ENCODE measurements at places on chromosomes 4 and X.

GRCh38 chr4:94244087-94244828 is 36.6 kb downstream of the SMARCAD1 start:
- DNase-seq = no peak

DNA sequence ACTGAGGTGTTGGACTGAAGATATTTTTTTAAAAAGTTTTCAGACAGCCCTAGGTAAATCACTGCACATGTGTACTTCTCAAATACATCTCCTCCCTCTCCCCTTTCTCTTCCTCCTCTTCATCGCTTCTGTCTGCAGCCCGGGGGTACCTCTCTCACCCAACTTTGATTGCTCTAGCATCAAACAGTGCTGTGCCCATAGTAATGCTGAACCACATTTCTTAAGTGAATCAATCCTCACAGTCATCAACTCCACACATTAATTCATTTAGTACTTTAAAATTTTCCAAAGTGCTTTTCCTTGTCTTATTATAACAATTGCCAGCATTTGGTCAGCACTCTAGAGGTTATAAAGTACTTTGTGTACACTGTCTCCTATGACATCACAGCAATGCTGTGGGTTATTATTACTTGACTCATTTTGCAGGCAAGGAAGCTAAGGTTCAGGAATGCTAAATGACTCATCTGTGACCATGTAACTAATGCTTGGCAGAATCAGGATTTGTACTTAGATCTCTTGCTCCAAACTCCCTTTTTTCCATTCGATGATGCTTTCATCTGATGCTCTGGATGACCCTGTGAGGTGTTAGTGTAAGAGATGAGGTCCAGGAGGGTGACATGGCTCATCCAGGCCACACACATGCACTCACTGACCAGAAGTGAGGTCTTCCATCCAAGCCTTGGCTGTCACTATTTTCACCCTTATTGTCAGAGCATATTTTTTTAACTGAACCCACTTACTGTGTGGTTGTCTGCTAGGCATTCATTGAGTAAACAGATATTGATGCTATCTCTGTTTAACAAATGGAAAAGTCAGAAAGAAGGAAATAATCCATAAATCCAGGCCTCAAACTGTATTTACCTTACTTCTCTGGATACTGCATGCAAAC is 58.8 kb downstream of the RHOH start:
- no peak for DNase-seq

DNA sequence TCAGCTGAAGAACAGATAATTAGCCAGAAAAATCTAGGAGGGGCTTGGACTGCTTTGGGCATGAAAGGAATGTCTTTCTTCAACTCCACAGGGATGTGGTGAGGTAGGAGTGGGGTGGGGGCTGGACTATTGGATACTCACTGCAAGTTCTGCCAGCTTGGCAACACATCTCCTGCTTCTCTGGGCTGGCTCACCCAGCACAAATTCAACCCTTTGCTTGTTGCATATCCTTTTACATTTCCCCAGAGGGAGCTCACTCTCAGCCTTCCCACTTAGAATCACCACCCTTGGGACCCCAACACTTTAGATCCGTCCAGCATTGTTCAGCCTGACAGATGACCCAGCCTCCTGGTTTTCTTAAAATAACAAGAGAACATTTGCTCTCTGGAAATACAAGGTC is 120.6 kb downstream of the KDR start:
- no peak for DNase-seq

DNA sequence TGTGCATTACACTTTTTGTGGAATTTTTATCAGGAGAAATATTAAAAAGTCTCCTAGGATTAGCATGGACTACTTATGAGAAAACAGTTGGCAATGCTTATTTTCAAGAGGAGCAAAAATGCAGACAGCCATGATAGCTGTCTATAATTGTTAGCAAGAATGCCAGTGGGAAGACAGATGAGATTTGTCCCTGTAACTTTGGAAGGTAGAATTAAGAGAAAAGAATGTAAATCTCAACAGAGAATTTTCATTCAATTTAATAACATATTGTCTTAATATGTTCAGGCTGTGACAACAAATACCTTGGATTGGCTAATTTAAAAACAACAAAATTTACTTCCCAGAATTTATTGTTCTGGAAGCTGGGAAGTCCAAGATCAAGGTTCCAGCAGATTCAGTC is 349.2 kb downstream of the IQCM start:
- DNase-seq = no peak

- DNase-seq = no peak
These were observed 456.5 kb upstream of the CPEB2 start for GRCh38 chr4:14545807-14546206.

All from HEK293T (cell line).